ENCODE measurements at places on chromosomes 3 and 15. TPM values are rescaled to one million over a fixed set of nuclear protein-coding genes. Genes with fewer than 3 reads are reported as not detected.

DNA sequence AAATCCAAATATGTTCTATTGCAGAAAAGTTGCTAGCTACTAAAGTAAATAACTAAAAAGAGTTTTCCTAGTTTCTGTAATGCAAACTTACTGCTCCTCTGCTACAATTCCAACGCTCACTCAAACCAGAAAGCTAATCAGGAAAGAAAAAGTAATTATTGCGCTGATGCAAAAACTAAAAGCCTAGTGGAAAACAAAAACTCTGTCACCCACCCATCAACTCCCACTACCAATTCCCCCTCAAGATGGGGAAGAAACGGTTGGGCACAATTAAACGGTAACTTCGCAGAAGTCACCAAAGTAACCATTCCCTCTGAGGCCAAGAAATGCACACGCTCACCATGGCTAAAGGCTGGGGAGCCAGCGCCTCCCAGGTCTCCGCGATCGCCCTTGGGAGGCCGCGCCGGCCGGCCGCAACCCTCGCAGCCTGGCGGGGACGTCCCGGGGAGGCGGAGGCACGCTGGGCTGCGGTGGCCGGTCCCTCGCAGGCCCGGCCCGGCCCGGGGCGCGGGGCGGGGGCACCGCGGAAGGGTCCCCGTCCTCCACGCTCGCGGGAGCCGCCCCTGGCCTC is 684 bp downstream of the SLTM start:
- peak; percentile 23 for DNase-seq

DNA sequence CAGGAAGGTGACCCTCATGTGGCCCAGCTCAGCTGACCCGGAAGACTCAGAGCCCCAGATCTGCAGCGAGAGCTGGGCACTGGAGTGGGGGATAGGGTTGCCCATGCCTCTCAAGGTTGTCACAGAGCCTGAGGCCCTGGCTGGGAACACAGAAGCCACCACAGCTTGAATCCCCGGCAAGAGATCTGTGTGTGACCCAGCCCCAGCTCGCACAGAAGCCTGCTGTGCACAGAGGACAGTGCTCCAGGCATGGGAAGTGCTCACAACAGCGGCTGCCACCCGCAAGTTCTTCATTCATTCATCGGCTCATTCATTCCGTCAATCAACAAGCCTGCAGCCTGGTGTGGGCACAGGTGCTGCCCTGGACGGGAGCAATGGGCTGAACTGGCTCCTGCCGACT is 36.4 kb downstream of the DNAJB8 start:
- DNase-seq, result no peak

GP9 gene
- not detected for total RNA-seq

GRCh38 chr15:77530576-77530975 is 102.1 kb downstream of the LINGO1 start:
- DNase-seq, result no peak

GRCh38 chr15:56931639-56932508 is 13.4 kb downstream of the TCF12 start:
- no peak for DNase-seq

GRCh38 chr3:64502284-64502683 is 185.5 kb downstream of the ADAMTS9 start:
- peak; percentile 26 for DNase-seq

TUSC7 gene
- not detected for total RNA-seq

- DNase-seq, result no peak
Observed at GRCh38 chr15:78266806-78267205, 2.4 kb downstream of the DNAJA4 start.
